Hepatocyte (in vitro differentiated cells): ENCODE measurements at places on chromosomes 6 and 20. TPM values are rescaled to one million over a fixed set of nuclear protein-coding genes. Genes with fewer than 3 reads are reported as not detected.

DNA sequence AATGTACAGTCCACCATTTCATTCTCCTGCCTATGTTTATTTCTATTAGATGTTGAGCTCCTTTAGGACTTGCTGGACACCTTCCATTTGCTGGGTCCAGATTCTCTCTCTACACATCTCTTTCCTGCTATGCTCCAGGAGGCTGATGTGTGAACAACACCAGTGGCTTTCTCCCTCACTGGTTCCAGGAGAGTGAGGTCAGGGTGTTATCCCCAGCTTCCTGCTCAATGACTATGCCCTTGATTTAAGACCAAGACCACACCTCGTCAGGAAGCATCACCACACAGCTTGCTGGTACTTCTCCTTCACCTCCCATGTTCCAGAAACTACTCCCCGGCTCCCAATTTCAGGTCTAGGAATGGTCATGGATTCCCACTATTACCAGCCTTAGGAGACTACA is 31.3 kb upstream of the E2F3 start:
- H3K36me3 ChIP-seq = no peaks in the 10 kb centered on the region
- H3K27ac ChIP-seq = no peak overlapping the region
- no peak for DNase-seq

GRCh38 chr20:6700563-6701329 is 66.7 kb upstream of the BMP2 start:
- DNase-seq = no peak
- peaks cover 43% of the 10 kb centered on the region for H3K4me1 ChIP-seq
- no peaks in the 10 kb centered on the region for H3K36me3 ChIP-seq
- H3K27ac ChIP-seq = peak overlapping the region; percentile 97

- H3K27me3 ChIP-seq = no peaks in the 10 kb centered on the region
- peak overlapping the region; percentile 1 for H3K27ac ChIP-seq
- no peaks in the 10 kb centered on the region for H3K4me1 ChIP-seq
- no peak for DNase-seq
Measured at GRCh38 chr6:100088009-100088408, 94.0 kb upstream of the MCHR2 start.

DNA sequence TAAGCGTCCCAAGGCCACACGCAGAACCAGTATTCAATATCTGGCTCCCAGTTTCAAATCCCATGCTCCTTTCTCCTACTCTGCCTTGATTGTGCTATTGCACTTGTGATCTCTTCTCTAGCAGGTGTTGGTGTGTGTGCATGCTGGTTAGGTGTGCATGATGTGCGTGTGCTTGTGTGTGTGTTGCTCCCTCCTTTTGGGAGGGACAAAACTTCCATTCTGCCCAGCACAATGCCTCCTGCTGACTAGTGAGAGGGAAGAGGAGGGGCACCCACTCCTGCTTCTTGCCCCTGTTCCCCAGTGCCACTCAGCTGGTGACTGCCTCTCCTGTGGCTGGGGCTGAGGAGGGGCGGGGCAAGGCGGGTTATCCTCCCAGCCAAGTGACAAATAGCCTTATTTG is 19.7 kb downstream of the CD40 start:
- H3K27me3 ChIP-seq = peaks cover 20% of the 10 kb centered on the region
- no peaks in the 10 kb centered on the region for H3K4me1 ChIP-seq
- no peaks in the 10 kb centered on the region for H3K36me3 ChIP-seq
- H3K27ac ChIP-seq = no peak overlapping the region
- H3K4me3 ChIP-seq = no peak overlapping the region
- no peak for DNase-seq

DNA sequence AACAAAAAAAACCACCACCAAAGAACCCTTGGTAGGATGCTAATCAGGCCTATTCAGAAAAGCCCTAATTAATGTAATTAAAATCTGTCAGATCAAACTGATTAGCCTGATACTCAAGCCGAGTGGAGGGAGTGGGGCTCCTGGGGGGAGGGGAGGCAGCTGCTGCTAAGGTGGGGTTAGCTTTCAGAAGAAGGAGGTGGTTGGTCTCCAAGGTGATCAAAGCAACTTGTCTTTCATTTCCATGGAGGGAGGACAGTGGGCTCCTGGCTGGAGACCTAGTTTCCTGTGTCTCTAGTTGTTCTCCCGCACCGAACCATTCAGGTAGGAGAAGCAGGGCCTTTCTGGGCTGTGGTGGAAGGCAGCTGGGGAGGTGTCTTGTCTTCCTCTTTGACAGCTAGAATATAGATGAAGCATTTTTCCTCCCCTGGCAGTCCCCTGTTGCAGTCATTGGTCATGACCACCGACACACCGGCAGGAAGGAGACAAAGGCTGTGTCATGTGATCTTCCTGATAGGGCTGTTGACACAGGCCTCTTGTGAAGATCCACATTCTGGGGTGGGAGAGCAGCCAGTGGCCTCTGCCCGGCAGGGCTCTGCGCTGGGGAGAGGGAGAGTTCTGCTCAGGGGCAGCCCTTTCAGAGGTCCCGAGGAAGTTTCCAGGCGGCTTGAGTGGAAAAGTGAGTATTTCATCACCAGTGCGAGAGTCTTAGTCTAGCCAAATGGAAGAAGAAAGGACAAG is 39.9 kb upstream of the PRDM1 start:
- H3K4me1 ChIP-seq = no peaks in the 10 kb centered on the region
- H3K27me3 ChIP-seq = peaks cover 3% of the 10 kb centered on the region
- peak overlapping the region; percentile 80 for H3K27ac ChIP-seq
- peak overlapping the region; percentile 22 for H3K4me3 ChIP-seq
- no peaks in the 10 kb centered on the region for H3K36me3 ChIP-seq
- DNase-seq = peak; percentile 77

DNA sequence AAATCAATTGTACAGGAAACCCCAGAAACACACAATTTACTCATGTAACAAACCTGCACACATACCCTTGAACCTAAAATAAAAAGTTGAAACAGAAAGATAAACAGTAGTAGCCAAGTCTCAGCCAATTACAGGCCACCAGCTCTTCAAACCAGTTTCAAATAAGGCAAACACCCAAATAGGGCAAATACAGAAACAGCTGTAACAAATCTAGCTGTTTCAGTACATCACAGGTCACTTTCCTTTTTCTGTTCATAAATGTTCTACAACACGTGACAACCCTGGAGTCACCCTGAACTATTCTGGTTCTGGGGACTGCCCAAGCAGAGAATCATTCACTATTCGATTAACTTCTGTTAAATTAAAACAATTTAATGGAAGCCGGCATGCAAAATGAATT is 329.0 kb downstream of the GJA1 start:
- H3K27ac ChIP-seq = no peak overlapping the region
- no peaks in the 10 kb centered on the region for H3K27me3 ChIP-seq
- no peak overlapping the region for H3K4me3 ChIP-seq

- H3K4me3 ChIP-seq = no peak overlapping the region
- DNase-seq = no peak
- H3K4me1 ChIP-seq = no peaks in the 10 kb centered on the region
- no peaks in the 10 kb centered on the region for H3K36me3 ChIP-seq
- H3K27me3 ChIP-seq = no peaks in the 10 kb centered on the region
Measured at GRCh38 chr20:8948442-8949020, 120.4 kb upstream of the PLCB4 start.

DNA sequence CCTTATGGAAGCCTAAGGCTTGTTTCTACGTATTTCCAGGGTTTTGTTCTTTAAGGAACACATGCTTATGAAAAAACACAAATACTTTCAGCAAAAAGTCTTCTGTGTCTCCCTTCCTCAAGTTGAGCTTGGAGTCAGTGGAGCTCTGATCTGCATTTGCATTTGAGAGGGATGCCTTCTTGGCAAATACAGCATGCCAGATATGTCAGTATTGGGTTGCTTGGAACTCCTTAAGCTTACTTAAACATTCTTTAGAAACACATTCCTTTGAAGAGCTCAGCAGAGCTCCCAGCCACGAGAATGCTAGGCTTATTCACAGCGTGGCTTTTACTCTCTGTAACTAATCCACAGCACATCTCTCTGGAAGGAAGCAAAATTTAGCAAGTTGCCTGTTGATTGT is 68.3 kb downstream of the ANKRD6 start:
- no peaks in the 10 kb centered on the region for H3K36me3 ChIP-seq
- peak; percentile 33 for DNase-seq
- no peak overlapping the region for H3K4me3 ChIP-seq
- H3K27ac ChIP-seq = peak overlapping the region; percentile 4
- H3K27me3 ChIP-seq = no peaks in the 10 kb centered on the region
- H3K4me1 ChIP-seq = peaks cover 19% of the 10 kb centered on the region

- H3K4me3 ChIP-seq = no peak overlapping the region
- H3K27ac ChIP-seq = no peak overlapping the region
- H3K4me1 ChIP-seq = no peaks in the 10 kb centered on the region
Measured at GRCh38 chr20:35106827-35107380, 14.3 kb upstream of the TRPC4AP start.

- H3K36me3 ChIP-seq = no peaks in the 10 kb centered on the region
- DNase-seq = no peak
- H3K27me3 ChIP-seq = no peaks in the 10 kb centered on the region
- H3K4me3 ChIP-seq = no peak overlapping the region
- no peaks in the 10 kb centered on the region for H3K4me1 ChIP-seq
Measured at GRCh38 chr6:37685261-37685660, 12.4 kb downstream of the MDGA1 start.

DNA sequence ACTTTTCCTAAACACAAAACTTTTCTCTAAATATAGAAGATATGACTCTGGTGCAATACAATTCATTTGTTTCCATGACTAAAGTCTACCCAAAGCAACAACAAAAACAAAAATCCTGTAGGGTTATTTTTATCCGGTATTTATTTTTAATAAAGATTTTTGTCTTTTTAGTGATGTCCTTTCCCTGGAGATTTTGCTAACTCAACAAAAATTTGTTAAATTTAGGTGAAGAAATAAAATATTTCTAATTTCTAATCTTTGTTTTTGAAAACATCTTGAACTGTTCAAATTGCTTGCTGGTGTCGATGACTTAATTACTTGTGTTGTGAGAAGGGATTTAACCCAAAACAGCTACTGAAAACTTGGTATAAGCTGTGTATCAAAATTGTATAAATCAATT is 741.8 kb downstream of the HDGFL1 start:
- H3K36me3 ChIP-seq = no peaks in the 10 kb centered on the region
- no peak overlapping the region for H3K27ac ChIP-seq
- H3K4me1 ChIP-seq = no peaks in the 10 kb centered on the region
- DNase-seq = no peak

RFX6 gene
- total RNA-seq = 5.1 and 6.8 TPM in 2 replicates

- DNase-seq = no peak
- no peaks in the 10 kb centered on the region for H3K27me3 ChIP-seq
- H3K36me3 ChIP-seq = no peaks in the 10 kb centered on the region
- no peak overlapping the region for H3K4me3 ChIP-seq
- no peak overlapping the region for H3K27ac ChIP-seq
Measured at GRCh38 chr6:41966214-41966920, 24.8 kb upstream of the CCND3 start.

HNF4A gene
- total RNA-seq = 66.7 and 88.0 TPM in 2 replicates

RAD21L1 gene
- not detected in 2 replicates for total RNA-seq

DNA sequence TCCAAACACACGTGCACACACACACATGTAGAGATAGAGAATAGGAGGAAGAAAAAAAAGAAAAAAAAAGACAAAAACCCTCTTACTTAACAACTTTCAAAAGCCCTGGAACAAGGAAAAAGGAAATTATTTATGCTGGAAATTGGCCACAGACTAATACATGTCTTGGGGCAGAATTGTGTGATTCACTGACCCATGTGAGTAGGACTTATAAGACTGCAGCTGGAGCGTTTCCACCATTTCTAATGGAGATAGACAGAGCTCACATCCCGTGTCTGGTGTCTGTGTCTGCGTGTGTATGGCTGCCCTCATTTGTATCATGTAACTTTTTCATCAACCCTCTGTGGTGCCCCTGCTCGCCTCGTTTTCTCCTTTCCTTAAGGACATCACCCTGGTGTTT is 99.8 kb upstream of the PDE10A start:
- H3K36me3 ChIP-seq = no peaks in the 10 kb centered on the region
- no peak overlapping the region for H3K4me3 ChIP-seq

GRCh38 chr6:100948381-100949133 is 67.4 kb upstream of the ASCC3 start:
- H3K36me3 ChIP-seq = no peaks in the 10 kb centered on the region
- H3K27me3 ChIP-seq = no peaks in the 10 kb centered on the region
- peak; percentile 48 for DNase-seq
- H3K4me3 ChIP-seq = no peak overlapping the region
- no peaks in the 10 kb centered on the region for H3K4me1 ChIP-seq
- peak overlapping the region; percentile 72 for H3K27ac ChIP-seq

- no peak for DNase-seq
- H3K4me3 ChIP-seq = no peak overlapping the region
- no peaks in the 10 kb centered on the region for H3K36me3 ChIP-seq
- H3K4me1 ChIP-seq = no peaks in the 10 kb centered on the region
Measured at GRCh38 chr20:63064745-63065711, 58.3 kb upstream of the BHLHE23 start.

SALL4 gene
- total RNA-seq = 12.7 and 14.9 TPM in 2 replicates

GRCh38 chr6:151325075-151326050 is 66.0 kb downstream of the ZBTB2 start:
- peak overlapping the region; percentile 38 for H3K4me3 ChIP-seq
- no peaks in the 10 kb centered on the region for H3K27me3 ChIP-seq
- H3K4me1 ChIP-seq = peaks cover 4% of the 10 kb centered on the region
- H3K36me3 ChIP-seq = no peaks in the 10 kb centered on the region
- DNase-seq = peak; percentile 64

ERVFRD-1 gene
- 1.7 and 2.2 TPM in 2 replicates for total RNA-seq

DNA sequence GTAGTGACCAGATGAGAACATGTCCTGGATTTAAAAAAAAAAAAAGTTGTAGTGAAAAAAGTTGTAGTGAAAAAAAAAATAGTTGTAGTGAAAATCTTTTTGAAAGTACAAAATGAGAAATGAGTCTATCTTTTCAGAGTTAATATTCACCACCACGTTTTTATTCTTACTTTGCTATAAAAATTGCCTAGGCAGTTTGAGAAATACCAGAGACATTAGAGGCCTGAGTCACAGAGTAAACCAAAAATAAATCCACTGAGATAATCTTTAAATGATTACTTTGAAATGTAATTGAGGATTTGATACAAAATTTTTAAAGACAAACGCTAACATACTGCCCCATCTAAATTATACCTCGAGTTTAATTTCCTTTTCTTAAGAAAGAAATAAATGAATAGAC is 101.2 kb upstream of the TIAM2 start:
- peaks cover 3% of the 10 kb centered on the region for H3K4me1 ChIP-seq
- no peak overlapping the region for H3K4me3 ChIP-seq
- no peak for DNase-seq
- H3K36me3 ChIP-seq = no peaks in the 10 kb centered on the region
- no peaks in the 10 kb centered on the region for H3K27me3 ChIP-seq

GSTA3 gene
- total RNA-seq = not detected in 2 replicates

DNA sequence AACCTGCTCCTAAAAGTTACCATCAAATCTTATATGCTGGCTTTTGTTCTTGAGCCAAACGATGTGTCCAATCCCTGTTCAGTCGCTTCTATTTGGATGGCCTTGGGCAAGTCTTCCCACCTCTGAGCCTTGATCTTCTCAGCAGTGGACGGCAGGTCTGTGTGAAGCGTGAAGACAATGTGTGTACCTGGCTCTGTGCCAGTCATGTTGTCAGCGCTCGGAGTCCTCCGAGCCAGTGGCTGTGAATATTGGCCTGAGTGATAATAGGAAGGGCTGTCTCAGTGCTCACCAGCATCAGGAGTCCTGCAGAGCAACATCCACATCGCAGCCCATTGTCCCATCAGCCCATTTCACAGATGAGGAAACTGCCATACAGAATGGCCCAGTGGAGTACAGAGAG is 219.0 kb downstream of the CDC5L start:
- no peaks in the 10 kb centered on the region for H3K36me3 ChIP-seq
- no peaks in the 10 kb centered on the region for H3K27me3 ChIP-seq
- no peak overlapping the region for H3K4me3 ChIP-seq
- DNase-seq = no peak
- no peaks in the 10 kb centered on the region for H3K4me1 ChIP-seq
